Natural killer cell treated with Interleukin-12 subunit alpha and Interleukin-12 subunit beta and Interleukin-15 and Interleukin-18, amount 100 ng/mL, for 72 hours (primary cell): ENCODE measurements at places on chromosomes 4 and X. TPM values are rescaled to one million over a fixed set of nuclear protein-coding genes. Genes with fewer than 3 reads are reported as not detected.

GRCh38 chr4:164621886-164622521, 131.9 kb upstream of the SMIM31 start:
- no peak for DNase-seq

DNA sequence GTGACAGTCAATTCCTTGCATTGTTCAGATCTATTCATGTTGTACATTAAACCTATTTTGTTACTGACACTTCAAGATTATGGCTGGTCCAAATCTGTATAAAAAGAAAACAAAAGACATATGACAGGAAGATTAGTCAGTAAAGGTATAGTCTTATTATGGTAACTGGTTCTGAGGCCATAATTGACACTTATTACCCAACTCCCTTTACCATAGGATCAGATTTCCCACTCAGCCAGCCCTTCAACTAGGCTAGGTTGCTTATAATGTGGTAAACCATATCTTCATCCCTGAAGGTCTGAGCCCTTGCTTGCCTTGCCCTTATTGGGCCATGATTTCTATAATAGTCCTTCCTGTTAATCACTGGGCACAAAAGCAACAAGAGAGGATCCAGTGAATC, 289.6 kb downstream of the CXXC4 start:
- no peak for DNase-seq

GRCh38 chr4:144687466-144687865, 41.5 kb downstream of the HHIP start:
- DNase-seq = no peak

DNA sequence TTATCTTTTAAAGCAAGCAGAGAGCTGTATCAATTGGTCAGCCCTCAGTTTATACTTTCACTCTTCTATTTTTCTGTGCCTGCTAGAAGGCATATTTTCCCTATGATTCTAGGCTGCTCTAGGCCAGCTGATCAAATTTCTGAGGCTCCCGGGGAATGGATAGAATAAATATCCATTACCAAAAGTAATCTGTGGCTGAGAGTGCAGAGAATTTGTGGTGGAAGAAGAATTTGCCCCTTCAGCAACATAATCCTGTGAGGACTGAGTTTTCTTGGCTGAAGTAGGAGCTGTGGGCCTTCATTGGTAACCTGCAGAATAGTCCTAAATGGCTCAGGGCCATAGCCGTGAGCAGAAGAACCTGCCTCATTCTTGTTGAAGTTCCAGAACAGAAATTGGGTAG, 314.6 kb upstream of the CASK start:
- no peak for DNase-seq

DNA sequence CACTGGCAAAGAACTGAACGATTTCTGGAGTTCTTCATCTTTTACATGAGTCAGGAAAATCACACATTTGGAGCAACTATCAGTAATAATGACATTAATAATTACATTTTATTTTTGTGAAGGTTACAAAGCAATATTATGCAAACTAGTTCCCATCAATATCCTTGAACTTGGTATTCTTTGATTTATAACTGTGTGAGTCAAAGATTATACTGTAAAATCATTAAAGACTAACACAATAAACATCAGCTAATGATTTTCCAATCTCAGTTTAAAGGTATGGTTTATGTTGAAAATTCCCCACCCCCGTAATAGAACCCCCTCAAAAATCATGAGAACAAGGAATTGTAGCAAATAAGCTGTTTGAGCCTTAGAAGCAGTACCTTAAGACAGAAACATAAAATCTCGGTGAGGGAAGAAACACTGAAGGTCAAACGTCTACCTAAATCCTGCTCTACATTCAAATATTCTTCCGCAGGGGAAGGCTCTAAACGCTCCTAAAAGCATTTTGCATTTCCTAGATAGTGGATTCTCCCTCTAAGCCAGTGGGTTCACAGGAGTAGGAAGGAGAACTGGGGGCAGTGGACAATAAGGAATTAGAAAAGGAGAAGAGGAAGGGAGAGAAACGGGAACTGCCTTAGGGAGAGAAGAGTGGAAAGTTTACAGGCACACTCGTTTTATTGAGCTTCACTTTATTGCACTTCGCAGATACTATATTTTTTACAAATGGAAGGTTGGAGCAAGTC, 22.3 kb upstream of the SH3D19 start:
- DNase-seq = no peak

DNA sequence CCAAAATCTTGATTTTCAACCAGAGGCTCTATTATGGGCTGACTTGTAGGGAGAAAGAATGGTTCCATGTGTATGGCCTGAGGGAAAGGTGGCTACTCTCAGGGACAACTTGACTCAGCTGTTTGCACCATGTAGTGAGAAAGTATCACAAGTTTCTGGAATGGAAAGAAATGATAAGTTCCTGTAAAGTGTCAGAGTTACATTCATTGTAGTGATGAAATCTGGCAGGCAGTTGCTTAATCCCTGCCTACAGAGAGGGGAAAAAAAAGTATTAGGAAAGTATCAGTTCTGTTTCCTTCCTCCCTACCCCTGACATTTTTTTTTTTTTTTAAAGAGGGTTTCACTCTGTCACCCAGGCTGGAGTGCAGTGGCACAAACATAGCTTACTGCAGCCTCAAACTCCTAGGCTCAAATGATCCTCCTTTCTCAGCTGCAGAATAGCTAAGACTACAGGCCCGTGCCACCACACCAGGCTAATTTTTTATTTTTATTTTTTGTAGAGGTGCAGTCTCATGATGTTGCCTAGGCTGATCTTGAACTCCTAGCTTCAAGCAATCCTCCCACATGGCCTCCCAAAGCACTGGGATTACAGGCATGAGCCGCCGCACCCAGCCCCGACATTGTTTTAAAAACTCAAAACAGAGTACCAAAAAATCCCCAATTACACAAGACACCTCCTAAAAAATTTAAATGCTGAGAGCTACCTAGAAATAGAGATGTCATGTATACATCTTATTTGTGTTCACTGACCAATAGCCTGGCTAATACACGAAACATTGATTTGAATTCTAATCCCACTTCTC, 4.8 kb upstream of the FBXL5 start:
- DNase-seq = peak; percentile 68

- DNase-seq = no peak
Observed at GRCh38 chr4:187444061-187444460, 551.5 kb upstream of the ZFP42 start.

DNA sequence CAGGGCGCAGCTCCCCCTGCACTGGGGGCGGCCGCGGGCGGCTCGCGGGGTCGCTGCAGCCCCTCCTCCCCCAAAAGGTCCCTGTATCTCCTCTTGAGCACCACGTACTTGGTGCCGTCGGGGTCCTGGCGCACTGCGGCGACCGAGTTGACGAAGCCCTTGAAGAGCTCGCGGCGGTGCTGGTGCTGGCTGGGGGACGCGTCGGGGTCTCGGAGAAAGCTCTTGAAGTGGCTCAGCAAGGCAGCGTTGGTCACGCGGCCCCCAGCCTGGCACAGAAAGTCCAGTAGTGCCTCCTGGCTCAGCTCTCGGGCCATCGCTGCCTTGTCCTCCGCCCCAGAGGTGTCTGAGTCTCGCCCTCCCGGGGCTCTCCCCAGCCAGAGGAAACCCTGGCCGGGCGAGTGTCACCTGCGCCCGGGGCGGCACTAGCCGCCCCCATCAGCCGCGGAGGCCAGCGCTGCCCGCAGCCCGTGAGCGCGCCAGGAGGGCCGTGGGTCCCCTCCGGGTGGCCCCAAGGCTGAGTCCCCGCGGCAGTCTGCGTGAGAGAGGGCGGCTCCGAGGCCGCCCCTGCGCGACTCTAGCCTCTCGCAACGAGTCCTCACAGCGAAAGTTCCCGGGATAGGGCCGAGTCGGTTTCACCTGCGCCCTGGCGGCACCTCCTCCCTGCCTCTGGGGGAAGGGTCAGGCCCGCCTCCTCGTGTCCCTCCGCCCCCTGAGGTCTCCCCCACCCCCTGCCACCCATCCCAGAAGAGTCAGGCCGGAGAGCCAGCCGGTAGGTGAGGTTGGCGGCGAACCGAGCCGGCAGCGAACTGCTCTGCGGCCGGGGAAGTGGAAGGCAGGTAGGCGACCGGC, at the start of gene SOWAHB:
TSS of gene SOWAHB (minus strand) at position 609 of the 849 bp plus-strand sequence. CDS start at position 314, 295 bp downstream.
- DNase-seq = no peak

GRCh38 chrX:109264878-109265277, 217.0 kb downstream of the GUCY2F start:
- DNase-seq = no peak

GRCh38 chr4:140116442-140117104, 37.4 kb downstream of the MAML3 start:
- no peak for DNase-seq

DNA sequence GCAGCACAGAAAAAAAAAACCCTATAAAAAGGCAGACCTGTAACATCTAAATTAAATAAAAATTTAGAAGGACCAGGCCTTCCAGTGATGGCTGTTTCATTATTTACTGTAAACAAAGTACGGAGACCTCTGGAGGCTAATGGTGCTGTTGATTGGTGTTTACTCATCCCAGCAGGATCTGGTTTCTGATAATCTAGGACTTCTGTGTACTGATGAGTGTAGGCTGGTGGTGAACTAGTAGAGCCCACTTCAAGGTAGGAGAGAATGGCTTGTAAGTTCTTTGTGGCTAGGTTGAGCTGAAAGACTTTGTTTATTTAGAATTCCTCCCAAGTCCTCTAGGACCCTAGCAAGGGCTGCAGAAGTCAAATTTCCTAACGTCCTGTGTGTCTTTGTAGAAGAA, 398.1 kb upstream of the PITX2 start:
- no peak for DNase-seq

DNA sequence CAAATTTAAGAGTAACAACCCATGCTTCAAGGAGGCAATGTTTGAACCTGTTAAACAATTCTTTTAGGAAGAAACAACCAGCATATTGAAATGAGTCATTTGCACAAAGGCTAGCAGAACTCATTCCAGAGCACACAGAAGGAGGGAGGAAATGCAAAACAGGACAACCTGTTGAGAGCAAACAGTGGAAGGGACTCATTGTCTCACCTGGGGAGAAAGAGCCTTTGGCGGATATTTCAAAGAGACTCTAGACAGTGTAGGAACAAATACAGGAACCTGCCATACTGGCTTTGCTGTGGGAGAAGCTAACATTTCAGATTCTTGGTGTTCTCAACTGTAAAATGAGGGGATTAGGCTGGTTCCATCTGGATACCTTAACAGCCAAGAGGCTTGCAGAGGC, 14.8 kb upstream of the RASGEF1B start:
- DNase-seq = no peak

DNA sequence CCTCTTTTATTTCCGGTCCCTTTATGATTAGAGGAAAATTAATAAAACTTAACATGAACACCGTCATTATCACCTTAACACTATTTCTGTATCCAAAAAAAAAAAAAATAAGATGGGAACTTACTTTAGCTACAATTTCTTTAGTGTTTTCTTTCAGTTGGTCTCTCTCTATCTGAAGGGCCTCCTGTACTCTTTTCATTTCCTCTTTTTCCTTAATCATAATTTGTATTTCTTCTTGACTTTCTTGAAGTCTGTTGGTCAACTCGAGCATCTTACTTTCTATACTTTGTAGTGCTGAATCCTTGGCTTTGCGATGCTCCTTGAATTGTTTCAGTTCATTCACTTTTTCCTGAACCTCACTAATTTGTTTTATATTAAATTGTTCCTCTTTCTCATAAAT, 45.3 kb upstream of the BDH2 start:
- DNase-seq = no peak

DNA sequence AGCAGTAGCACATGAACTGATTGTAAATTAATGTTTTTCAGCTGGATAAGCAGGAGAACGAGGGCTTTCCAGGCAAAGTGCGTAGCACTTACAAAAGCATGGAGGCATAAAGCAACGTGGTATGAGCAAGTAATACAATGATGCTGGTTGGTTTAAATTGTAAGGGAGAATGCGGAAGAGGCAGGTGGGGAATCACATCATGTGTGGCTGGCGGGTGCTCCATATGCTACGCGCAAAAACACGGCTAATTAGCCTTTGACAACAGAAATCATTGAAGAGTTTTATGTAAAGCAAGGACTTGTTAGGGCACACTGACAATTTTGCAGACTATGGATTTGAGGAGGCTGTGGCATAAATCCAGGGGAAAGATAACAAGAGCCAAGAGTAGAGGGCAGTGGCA, 14.6 kb downstream of the SYTL4 start:
- DNase-seq = no peak

GRCh38 chrX:95678679-95679078, 1006.0 kb upstream of the DIAPH2 start:
- no peak for DNase-seq

DNA sequence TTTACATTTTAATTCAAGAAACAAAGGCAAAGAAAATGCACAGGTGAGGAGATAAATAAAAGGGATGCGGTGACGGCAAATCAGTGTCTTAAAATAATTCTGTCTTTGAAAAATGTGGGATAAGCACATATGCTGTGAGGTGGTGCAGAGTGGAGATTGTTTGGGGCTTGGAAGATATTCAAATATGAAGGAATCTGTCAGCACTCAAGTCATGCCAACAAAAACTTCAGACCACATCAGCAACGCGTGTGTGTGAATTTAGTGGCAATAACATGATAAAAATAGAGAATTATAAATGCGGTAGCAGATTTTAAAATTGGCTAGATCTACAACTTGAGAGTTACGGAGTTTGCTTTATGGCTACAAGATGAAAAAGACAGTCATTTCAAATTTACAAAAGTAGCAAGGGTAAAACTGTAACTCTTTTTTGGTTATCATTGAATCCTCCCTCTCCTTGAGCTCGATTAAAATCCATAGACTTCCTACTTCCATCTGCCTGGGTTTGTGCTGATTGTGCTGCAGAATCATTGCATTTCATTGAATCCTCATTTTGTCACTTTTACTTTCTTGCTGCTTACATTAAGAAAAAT, 71.5 kb upstream of the VCX2 start:
- DNase-seq = no peak

DNA sequence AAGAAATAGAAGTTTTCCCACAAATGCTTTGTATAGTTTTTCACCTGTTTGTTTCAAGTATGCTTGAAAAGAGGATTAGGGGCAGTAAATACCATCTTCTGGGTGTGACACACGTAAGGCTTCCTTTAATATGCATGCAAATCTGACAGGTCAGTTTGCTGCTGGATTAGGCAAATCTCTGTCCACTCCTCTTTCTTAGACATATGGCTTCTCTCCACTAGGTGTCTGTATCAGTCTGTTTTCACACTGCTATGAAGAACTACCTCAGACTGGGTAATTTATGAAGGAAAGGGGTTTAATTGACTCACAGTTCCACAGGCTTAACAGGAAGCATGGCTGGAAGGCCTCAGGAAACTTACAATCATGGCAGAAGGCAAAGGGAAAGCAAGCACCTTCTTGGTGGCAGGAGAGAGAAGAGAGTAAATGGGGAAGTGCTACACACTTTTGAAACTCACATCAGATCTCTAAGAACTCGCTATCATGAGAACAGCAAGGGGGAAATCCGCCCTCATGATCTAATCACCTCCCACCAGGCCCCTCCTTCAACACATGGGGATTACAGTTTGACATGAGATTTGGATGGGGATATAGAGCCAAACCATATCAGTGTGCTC, 66.9 kb downstream of the TAB3 start:
- DNase-seq = no peak

Gene KCNE5
- 0.83 TPM for total RNA-seq

Gene TKTL1
- total RNA-seq = 3.0 TPM

Gene KLHL13
- 0.86 TPM for total RNA-seq

Gene FUNDC1
- total RNA-seq = 4.9 TPM

Gene NRK
- total RNA-seq = not detected

Gene RTL9
- total RNA-seq = not detected

Gene KDR
- not detected for total RNA-seq

Gene STAG2
- 89.4 TPM for total RNA-seq

Gene IBSP
- not detected for total RNA-seq
